B cell (primary cell): ENCODE measurements at places on chromosomes 1 and 21. TPM values are rescaled to one million over a fixed set of nuclear protein-coding genes. Genes with fewer than 3 reads are reported as not detected.
A peak's percentile ranks its signal among the peaks of the same experiment; 100 is the strongest.

DNA sequence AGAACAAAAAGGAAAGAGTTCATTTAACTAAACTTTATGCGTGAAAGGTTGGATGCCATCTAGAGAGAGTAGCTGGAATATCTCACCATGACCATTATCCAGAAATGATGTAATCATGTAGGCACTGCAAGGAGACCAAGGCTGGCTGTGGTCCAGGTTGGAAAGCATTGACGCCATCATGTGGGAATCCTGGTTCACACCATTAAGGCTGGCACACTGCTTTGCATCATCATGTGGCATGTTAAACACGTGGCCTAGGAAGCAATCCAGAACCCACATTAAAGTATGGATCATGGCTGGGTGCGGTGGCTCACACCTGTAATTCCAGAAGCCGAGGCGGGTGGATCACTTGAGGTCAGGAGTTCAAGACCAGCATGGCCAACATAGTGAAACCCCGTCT is 4.3 kb downstream of the ADAMTS1 start:
- DNase-seq: no peak

DNA sequence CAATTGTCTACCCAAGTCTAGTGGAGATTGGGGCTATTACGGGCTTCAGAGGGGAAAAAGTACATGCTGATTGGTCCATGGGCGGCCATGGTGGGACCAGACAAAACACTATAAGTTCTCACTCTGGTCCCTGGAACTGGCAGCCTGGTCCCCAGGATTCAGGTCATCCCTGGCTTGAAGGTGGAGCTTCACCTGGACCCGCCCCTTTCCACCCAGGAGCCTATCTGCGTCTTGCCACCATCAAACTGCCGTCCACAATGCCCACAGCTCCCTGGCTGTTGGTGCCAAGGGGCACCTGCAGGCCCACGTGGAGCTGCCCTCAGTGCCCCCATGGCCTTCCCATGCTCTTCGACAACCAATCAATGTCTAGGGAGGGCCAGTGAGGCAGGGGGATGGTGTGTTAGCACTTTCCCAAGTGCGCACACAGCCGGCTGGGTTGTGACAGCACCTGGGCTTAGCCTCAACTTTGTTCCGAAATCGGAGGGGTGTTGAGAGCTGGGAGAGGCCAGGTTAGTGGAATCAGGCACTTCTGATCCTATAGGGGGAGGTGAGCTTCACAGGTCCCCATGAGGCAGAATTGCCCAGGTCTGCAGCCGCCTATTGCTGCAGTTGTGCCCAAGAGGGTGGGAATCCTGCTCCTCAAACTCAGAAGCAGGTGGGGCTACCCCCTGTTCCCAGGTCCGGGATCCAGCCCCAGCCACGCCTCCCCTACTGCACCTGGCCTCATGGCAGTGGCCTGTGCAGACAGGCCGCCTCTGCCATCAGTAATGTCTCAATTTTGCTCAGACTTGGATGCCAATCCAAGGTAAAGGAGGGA is 1369.4 kb upstream of the PRMT6 start:
- DNase-seq: no peak

- DNase-seq: no peak
Measured at GRCh38 chr1:213119794-213120193, 68.8 kb downstream of the RPS6KC1 start.

DNA sequence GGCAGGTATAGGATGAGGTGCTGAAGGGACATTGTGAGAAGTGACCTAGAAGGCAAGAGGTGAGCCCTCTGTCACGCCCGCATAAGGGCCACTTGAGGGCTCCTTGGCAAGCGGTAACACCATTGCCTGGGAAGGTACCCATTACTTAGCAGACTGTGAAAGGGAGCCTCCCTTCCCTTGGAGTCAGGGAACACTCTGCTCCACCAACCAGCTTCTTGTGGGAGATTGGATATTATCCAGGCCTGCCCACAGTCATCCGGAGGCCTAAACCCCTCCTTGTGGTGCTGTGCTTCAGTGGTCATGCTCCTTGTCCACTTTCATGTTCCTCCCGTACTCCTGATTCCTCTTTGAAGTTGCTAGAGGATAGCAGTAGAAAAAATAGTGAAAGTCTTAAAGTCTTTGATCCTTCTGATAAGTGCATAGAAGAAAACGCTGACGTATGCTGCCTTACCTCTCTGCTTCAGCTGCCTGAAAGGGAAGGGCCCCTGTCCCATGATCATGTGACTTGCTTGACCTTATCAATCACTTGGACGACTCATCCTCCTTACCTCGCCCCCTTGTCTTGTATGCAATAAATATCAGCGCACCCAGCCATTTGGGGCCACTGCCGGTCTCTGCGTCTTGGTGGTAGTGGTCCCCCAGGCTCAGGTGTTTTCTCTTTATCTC is 16.0 kb downstream of the RBBP4 start:
- DNase-seq: no peak

DNA sequence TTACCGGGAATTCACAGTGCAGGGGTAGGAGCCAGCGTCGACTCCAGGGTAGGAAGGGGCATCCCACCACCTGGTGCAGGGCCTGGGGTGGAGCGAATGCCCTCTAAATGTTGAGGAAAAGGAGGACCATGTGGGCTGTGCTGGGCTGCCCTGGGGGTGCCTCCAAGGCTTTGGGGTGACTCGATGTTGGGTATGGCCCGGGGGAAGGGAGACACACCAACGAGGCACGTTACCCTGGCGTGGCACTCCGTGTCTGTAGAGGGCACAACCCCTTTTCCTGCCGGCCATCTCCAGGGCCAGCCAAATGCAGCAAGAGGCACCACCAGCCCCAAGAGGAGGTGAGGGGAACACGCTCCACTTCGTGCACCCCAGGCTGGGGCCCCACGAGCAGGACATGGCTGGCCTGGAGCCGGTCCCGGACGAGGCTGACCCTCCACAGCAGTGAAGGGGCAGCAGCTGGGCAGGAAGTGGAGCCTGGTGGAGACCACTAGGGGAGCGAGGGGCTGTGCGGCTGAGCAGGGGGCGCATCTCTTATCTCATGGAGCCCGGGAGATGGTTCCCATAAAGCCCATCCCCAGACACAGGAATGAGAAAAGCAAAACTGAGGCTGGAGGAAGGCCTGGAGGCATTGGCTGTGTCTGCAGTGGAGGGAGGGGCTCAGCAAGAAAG is 11.2 kb downstream of the ACTRT2 start:
- no peak for DNase-seq

DNA sequence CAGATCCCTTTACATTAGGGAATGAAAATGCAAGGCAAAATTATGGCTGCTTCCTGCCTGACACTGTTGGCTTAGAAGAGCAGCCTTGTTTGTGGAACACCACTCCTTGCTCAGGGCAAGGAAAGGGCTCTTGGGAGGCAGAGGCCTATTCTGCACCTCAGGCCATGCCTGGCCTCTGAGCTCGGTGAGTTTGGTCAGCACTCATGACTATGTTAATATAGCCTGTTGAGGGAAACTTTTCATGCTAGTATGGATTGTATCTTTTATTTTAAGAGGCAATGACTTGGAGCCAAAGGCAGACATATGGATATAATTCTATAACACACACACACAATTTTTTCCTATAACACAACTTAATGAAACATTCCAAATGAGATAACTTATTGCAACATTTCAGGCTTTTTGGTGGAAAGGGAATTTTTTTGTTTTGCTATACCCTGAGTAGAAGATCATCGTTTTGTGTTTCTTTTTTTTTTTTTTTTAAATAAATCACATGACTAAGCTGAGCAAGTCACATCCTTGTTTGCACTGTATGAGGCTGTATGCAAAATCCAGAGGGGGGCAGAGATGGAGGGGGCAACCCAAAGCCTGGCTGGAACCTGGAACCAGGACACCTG is 5.6 kb upstream of the YRDC start:
- no peak for DNase-seq

- no peak for DNase-seq
Measured at GRCh38 chr1:59511476-59512465, 214.9 kb downstream of the FGGY start.

- DNase-seq: peak; percentile 60
Measured at GRCh38 chr1:228463559-228464455, 23.4 kb upstream of the RNF187 start.

DNA sequence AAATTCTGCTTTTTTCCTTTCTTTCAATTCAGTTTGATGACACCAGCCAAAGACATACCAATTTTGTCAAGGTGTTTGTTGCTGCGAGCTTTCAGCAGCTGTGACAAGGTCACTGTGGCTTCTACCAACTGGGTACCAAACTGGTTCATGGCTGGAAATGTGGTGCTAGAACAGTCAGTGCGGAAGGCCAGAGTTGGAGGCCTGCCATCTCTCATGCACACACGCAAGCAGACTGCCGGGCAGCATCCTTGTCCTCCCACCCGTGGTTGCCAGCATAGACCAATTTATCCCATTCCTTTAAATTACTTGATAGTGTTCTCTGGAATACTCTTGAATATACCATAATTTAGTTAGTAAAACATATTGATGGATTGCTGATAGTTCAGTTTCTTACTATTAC is 79.9 kb upstream of the GPR52 start:
- DNase-seq: no peak

- DNase-seq: no peak
Measured at GRCh38 chr1:103529746-103530145, 4.2 kb downstream of the RNPC3 start.

GRCh38 chr1:211762206-211762605 is 68.4 kb downstream of the LPGAT1 start:
- no peak for DNase-seq

DNA sequence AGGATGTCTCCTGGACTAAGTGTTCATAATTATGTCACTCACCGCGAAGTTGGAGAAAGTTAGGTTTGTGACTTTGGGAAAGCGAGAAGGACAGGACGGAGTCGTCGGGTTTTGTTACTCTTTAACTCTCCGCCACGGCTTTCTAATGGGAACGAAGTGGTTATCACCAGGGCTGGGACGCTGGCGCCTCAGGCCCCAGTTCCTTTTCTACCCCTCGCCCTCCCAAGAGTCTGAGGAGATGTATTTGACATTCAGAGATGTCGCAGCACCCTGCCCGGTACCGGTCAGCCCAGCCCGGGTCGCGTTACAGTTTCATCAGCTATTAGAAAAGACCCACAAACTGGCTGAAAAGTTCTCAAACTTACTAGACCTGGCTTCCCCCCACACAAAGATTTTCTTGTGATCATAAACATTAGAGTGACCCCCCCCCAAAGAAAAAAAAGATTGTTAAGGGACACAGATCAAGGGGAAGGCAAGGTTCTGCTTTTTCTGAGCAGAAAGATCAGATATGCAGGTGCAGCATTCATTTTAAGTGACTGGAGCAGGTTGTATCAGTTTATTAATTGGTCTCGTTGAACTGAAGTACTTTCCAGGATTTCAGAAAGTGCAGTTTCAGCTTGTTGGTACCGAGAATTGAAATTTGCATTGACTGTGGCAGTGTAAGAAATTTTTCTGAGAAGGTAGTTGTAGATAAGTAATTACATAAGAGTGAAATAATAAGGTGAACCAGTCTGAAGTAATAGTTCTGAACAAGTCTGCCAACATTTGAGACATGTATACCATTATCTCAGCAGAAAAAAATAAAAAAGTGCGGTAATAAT is 859 bp upstream of the ZBTB18 start:
- peak; percentile 78 for DNase-seq

Gene ERICH3
- total RNA-seq: 0.27 and 0.46 TPM in 2 replicates

Gene OR2T11
- total RNA-seq: 3.6 and 4.9 TPM in 2 replicates

Gene IFNLR1
- total RNA-seq: 38.0 and 39.7 TPM in 2 replicates

Gene CD247
- total RNA-seq: 2.5 and 5.2 TPM in 2 replicates
